ENCODE measurements at places on chromosomes 6 and 20.

DNA sequence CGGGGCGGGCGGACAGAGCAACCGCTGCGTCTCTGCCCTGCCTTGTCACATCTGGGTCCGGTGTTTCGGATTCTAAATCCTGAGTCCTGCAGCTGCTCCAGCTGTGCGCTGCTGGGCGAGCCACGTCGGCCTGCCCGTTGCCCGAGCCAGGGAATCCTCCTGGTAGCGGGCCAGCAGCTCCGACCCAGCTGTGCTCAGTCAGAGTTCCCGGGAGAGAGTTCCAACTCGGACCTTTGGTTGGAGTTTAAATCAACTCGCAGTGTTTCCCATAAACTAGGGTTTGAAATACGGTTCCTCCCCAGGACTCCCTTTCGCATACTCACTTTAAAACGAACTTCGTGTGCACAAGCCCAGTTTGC is 315 bp upstream of the PDE10A start:
- peaks cover 23% of the 10 kb centered on the region for H3K27me3 ChIP-seq
- H3K4me3 ChIP-seq: no peak overlapping the region
- H3K36me3 ChIP-seq: no peaks in the 10 kb centered on the region
- no peak overlapping the region for H3K27ac ChIP-seq
- no peak for DNase-seq
- no peaks in the 10 kb centered on the region for H3K4me1 ChIP-seq

- H3K36me3 ChIP-seq: no peaks in the 10 kb centered on the region
- no peak overlapping the region for H3K27ac ChIP-seq
- no peak for DNase-seq
- no peak overlapping the region for H3K4me3 ChIP-seq
- H3K27me3 ChIP-seq: no peaks in the 10 kb centered on the region
These were observed 39.8 kb upstream of the RAB23 start for GRCh38 chr6:57261926-57262325.

DNA sequence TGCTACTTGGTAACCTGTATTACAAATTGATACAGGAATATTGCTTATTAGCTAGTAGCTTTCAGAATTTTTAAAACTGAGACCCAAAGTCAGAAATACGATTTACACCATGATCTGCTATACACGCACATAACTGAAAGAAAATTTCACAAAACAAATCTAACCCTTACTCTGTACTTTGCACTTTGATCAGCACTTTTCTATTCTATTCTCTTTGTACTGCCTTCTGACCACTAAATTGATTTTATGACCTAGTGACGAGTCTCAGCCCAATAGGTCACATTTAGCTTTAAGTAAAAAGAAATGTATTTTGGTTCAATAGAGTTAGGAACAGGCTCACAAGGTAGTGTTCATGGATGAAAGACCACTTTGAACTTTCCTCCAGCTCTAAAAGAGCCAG is 252.5 kb downstream of the TBX18 start:
- no peak for DNase-seq
- H3K4me1 ChIP-seq: no peaks in the 10 kb centered on the region
- no peak overlapping the region for H3K27ac ChIP-seq
- H3K4me3 ChIP-seq: no peak overlapping the region

- H3K4me1 ChIP-seq: no peaks in the 10 kb centered on the region
- H3K27ac ChIP-seq: no peak overlapping the region
- no peak for DNase-seq
- H3K4me3 ChIP-seq: no peak overlapping the region
These were observed 176.2 kb downstream of the ISM1 start for GRCh38 chr20:13397300-13397724.

DNA sequence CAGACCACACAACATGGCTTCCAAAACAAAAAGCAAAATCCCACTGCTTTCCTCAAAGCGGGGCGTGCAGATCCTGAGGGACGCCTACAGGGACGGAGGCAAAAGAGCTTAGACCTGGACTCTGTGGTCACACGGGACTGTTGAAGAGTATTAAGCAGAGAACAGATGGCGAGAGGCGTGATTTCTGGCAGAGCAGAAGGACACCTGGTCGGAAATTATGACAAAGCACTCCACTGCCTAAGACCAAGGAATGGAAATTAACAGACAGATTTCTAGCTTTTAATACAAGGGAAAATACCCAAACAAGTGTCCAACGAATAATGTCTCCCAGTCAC is 15.4 kb downstream of the CST7 start:
- H3K4me3 ChIP-seq: no peak overlapping the region
- no peak for DNase-seq

DNA sequence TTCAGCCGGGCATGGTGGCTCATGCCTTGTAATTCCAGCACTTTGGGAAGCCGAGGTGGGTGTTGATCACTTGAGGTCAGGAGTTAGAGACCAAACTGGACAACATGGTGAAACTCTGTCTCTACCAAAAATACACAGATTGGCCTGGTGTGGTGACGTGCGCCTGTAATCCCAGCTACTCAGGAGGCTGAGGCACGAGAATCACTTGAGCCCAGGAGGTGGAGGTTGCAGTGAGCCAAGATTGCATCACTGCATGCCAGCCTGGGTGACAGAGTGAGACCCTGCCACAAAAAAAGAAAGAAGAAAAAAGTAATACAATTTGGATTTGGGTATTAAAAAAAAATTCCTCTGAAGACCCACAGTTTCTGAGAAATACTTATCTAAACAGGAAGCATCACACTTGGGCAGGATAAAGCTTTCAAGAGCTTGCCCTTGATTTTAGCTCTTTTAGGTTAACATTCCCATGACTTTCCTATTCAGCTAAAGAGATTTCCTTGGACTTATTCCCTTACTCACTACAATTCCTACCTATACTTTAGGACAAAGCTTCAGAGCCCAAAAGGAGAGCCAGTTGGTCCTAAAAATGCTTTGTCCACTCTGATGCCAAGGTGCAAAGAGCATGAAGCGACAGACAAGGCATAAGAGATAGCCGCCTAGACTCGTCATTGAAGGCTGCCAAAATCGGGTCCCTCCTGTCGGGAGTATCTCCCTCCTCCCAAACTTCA is 1.9 kb downstream of the ELOVL2 start:
- peaks cover 72% of the 10 kb centered on the region for H3K27me3 ChIP-seq
- peaks cover 6% of the 10 kb centered on the region for H3K4me1 ChIP-seq
- no peak overlapping the region for H3K4me3 ChIP-seq
- no peaks in the 10 kb centered on the region for H3K36me3 ChIP-seq

GRCh38 chr20:4263036-4263435 is 247.7 kb upstream of the RNF24 start:
- H3K36me3 ChIP-seq: no peaks in the 10 kb centered on the region
- DNase-seq: no peak
- no peaks in the 10 kb centered on the region for H3K4me1 ChIP-seq
- H3K27ac ChIP-seq: no peak overlapping the region

DNA sequence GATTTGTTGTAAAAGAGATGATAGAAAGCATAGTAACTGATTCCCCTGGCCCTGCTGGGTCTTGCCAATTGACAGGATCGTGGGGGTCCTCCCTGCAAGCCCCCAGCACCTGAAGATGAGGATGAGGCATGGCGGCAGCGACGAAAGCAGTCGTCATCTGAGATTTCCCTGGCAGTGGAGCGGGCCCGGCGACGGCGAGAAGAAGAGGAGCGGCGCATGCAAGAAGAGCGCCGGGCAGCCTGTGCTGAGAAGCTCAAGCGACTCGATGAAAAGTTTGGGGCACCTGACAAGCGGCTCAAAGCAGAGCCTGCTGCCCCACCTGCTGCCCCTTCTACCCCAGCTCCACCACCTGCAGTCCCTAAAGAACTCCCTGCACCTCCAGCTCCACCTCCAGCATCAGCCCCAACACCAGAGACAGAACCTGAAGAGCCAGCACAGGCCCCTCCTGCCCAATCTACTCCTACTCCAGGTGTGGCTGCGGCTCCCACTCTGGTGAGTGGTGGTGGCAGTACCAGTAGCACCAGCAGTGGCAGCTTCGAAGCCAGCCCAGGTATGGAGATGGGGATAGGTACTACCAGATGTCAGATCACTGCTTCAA is 7.3 kb downstream of the PRRC2A start:
- DNase-seq: no peak
- peaks cover 90% of the 10 kb centered on the region for H3K36me3 ChIP-seq
- H3K4me1 ChIP-seq: peaks cover 4% of the 10 kb centered on the region

GRCh38 chr6:99250476-99250875 is 99.0 kb downstream of the FAXC start:
- H3K4me3 ChIP-seq: no peak overlapping the region
- no peaks in the 10 kb centered on the region for H3K36me3 ChIP-seq
- no peaks in the 10 kb centered on the region for H3K4me1 ChIP-seq
- no peak overlapping the region for H3K27ac ChIP-seq
- DNase-seq: no peak

DNA sequence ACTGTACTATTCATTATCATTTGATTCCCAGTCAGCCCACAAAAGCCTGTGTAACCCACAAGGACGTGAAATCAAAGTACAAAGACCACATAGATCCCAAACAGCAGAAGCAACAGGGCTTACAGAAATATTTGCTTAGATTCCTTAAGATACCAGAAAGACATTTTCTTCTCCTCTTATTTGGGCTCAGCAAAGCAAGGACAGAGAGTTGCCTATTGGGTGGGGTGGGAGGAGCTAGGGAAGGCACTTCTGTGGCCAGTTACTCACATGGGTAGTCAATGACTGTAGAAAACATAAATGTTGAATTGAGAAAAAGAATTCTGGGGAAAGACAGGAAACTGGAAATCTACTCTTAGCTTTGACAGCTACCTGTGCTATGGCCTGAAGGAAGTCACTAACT is 19.8 kb downstream of the PDE7B start:
- H3K4me3 ChIP-seq: no peak overlapping the region
- H3K36me3 ChIP-seq: no peaks in the 10 kb centered on the region
- no peaks in the 10 kb centered on the region for H3K4me1 ChIP-seq

DNA sequence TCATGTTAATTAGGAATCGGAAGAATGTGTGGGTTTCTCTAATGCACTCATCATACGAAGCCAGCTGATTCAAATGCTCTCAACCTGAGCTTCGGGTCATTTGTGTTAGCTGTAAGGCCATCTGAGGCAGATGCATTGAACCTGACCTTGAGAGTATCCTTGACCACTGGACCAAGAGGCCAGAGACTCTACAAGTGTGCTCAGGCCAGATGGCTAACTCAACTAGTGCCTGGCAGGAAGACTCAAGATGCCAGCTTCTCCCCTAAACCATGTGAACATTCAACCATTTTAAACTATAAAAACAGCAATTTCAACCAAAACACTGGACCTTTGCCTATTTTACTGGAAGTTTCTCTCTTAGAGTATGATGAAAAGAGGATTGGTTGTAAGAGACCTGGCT is 168.6 kb upstream of the CDH4 start:
- no peak overlapping the region for H3K27ac ChIP-seq
- H3K27me3 ChIP-seq: no peaks in the 10 kb centered on the region
- H3K4me3 ChIP-seq: no peak overlapping the region
- H3K4me1 ChIP-seq: no peaks in the 10 kb centered on the region
- DNase-seq: no peak
- H3K36me3 ChIP-seq: no peaks in the 10 kb centered on the region

GRCh38 chr20:34337544-34337943 is 25.5 kb upstream of the ITCH start:
- H3K27ac ChIP-seq: no peak overlapping the region
- no peaks in the 10 kb centered on the region for H3K27me3 ChIP-seq
- no peak overlapping the region for H3K4me3 ChIP-seq
- no peaks in the 10 kb centered on the region for H3K36me3 ChIP-seq
- no peak for DNase-seq
- no peaks in the 10 kb centered on the region for H3K4me1 ChIP-seq

DNA sequence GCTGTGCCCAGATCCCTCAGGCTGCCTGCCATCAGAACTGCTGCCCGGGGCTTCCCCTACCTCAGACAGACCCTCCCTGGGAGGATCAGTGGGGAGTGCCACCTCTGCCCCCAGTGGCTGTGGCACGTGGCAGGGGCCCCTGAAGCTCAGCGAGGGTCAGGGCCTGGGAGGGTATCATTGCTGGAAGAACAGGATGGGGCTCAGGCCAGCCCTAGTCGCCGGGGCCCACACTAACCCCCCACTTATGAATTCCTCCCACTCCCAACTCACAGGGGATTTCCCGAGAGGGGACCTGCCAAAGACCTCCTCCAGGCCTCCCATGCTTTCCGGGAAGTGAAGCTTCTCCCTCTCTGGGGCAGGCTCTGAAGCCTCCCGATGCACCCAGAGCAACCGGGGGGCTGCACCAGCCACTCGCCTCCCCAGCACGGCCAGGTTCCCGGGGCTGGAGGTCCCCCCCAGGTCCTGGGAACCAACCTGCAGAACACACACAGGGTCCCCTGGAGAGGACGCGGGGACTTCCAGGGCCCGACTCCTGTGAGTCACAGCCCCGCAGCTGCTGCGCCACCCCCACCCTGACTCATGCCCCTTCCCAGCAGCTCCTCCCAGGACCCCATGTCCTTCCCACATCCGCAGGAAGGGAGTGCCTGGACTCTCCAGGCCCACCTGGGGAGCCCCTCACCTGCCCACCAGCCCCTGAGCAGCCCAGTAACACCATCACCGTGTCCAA is 2.5 kb downstream of the TNFRSF6B start:
- DNase-seq: no peak
- no peak overlapping the region for H3K27ac ChIP-seq
- peaks cover 16% of the 10 kb centered on the region for H3K4me1 ChIP-seq
- H3K36me3 ChIP-seq: peaks cover 1% of the 10 kb centered on the region
- H3K4me3 ChIP-seq: no peak overlapping the region
- H3K27me3 ChIP-seq: peaks cover 12% of the 10 kb centered on the region

DNA sequence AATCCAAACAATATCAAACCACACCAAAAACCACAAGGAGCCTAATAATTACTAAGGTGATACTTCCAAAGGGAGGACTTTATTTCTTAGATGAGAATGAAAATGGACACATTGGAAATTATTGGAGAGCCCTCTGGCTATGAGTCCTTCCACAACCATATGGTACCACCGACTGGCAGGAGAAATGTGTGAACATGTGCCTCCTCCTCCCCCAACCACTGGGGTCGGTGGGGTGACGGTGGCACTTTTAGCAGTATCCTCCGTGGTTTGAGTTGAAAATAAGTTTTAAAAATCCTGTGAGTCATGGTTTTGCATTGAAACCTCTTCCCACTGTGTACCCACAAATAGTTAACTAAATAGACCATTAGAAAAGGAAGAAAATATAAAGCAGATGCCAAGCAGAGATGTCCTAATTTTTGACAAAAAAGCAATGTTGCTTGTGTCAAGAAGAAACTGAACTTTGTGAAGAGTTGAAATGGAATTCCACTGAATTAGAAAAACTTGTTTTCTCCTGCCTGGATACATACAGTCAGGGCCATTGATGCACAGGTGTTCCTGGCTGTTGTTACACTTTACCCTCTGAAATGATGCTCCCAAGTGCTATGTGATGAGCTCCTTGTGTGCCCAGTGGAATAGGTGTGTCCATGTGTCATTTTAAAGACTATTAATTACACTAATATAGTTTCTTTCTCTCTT is 3.2 kb downstream of the EDN1 start:
- no peak overlapping the region for H3K27ac ChIP-seq
- H3K27me3 ChIP-seq: peaks cover 32% of the 10 kb centered on the region
- no peaks in the 10 kb centered on the region for H3K36me3 ChIP-seq
- no peak overlapping the region for H3K4me3 ChIP-seq
- DNase-seq: no peak

DNA sequence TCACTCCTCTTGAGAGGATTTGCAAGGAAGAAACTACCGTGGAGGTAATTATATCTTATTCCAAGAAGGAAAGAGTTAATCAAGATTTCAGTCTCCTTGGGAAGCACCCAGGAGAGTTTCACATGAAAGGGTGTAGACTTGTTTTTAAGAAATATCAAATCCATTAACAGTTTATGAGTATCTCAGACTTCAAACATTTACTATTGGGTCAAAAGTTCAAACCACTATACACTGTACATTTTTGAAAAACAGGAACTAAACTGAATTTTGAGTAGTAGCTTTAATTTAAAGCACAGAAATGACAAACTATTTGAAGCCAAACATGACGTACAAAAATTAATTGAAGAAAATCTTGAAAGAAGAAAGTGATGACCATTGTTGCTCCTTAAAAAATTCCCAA is 164.0 kb downstream of the FOXC1 start:
- no peak overlapping the region for H3K4me3 ChIP-seq
- no peak for DNase-seq
- H3K27ac ChIP-seq: no peak overlapping the region
- no peaks in the 10 kb centered on the region for H3K27me3 ChIP-seq

Measured in CD14-positive monocyte (primary cell).